Activated CD4-positive, alpha-beta T cell treated with anti-CD3 and anti-CD28 coated beads, Interleukin-2, Interleukin-6, amounts not matched to agents 100 ng/mL and 50 ng/mL, durations not matched to agents 16 hours and 8 hours (primary cell): ENCODE measurements at places on chromosomes 12 and 14.

- DNase-seq = no peak
Observed at GRCh38 chr12:70190262-70191010, 52.8 kb upstream of the CNOT2 start.

DNA sequence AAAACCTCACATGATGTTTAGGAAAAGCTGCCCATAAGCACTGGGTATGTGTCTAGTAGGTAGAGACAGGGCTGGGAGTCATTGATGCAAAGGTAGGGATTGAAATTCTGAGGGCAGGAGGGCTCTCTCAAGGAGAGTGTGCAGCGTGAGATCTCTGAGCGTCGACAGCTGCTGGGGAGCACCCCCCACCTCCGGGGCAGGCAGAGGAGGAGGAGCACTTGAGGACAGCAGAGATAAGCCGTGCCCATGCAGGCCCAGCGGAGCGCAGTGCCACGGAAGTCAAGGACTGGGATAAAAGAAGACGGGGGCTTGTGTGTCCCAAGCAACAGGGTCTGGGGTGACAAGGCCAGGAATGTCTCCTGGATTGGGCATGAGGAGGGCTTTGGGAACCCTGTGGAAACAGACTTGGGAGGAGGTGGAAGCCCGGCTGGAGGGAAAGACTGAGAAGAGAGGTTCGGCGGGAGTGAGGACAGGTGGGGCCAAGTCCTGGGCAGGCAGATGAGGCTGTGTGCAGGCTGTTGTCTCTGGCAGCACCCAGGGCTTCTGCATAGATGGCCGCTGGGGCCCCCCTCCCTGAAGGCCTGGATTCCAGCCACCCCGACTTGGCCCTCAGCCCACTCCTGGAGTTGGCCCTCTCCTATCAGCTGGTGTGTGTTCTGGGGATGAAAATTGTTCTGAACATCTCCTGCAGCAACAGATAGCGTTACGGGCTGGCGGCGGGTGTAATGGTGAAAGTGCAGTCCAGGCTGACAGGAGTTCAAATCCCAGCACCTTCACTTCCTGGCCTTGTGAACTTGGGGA is 1.9 kb downstream of the CACNA2D4 start:
- DNase-seq = no peak

- DNase-seq = no peak
Observed at GRCh38 chr12:1644534-1645438, 15.8 kb downstream of the WNT5B start.

- DNase-seq = no peak
Observed at GRCh38 chr12:122159882-122160281, 14.1 kb downstream of the IL31 start.

GRCh38 chr12:71216725-71217579 is 59.2 kb upstream of the TSPAN8 start:
- peak; percentile 9 for DNase-seq

DNA sequence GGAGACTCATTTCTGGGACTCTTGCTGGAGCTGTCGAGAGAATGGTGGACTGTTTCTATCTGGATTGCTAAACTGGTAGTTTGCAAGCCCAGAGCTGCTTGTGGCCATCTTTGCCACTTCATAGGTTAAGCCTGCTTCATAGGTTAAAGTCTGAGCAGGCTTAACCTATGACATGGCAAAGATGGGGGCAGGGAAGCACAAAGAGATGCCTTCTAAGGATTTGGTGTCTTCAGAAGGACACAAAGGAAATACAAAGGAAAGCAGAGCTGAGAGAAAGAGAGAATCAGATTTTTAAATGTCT is 78.4 kb upstream of the MAX start:
- no peak for DNase-seq

DNA sequence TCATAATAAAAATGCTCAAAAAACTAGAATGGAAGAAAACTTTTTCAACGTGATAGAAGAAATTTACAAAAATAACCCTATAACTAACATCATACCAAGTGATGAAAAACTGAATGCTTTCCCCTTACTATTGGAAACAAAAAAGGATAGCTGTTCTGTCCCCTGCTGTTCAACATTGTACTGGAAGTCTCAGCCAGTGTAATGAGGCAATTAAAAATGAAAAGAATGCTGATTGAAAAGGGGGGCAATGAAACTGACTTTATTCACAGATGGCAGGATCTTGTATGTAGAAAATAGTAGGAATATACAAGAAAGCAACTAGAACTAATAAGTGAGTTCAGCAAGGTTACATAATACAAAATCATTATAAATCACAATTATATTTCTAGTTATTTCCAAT is 337.9 kb upstream of the KITLG start:
- no peak for DNase-seq

GRCh38 chr12:96501133-96501761 is 11.9 kb downstream of the CFAP54 start:
- DNase-seq = peak; percentile 75

GRCh38 chr14:35553808-35554207 is 19.8 kb downstream of the INSM2 start:
- no peak for DNase-seq

- DNase-seq = no peak
Observed at GRCh38 chr14:63134801-63135200, 69.4 kb upstream of the RHOJ start.

DNA sequence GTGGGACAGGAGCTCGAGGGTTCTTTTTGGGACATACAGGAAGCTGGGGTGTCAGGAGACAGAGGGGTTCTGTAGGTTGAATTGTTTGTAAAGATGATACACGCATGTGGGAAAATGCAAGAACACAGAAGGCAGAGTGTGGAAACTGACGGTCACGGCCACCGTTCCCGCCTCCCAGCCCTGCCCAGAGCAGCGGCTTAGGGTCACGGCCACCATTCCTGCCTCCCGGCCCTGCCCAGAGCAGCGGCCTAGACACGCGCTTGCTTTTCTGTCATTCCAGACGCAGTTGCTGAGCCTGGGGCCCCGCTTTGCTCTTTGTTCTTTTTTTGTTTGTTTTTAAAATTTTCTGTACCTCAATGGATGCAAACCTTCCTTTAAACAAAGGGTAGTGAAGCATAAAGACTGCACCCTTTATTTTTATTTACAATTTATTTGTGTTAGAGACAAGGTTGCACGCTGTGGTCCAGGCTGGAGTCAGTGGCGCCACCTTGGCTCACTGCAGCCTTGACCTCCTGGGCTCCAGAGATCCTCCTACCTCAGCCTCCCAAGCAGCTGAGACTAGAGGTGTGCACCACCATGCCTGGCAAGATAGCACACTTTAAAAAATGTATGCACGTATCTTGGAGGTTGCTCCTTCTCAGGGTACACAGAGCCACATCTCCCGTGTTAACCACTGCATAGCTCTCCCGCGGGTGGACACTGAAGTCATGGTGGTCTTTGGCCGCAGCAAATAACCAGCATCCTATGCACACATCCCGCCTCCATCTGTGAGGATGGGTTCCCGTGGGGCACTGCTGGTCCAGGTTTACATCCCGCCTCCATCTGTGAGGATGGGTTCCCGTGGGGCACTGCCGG is 142.3 kb downstream of the ADGRD1 start:
- DNase-seq = no peak

- DNase-seq = no peak
Observed at GRCh38 chr14:68876976-68877375, 84.1 kb upstream of the ZFP36L1 start.

- no peak for DNase-seq
Observed at GRCh38 chr12:5017638-5018348, 25.9 kb upstream of the KCNA5 start.

- peak; percentile 24 for DNase-seq
Observed at GRCh38 chr14:31204593-31205534, 2.7 kb downstream of the HECTD1 start.

DNA sequence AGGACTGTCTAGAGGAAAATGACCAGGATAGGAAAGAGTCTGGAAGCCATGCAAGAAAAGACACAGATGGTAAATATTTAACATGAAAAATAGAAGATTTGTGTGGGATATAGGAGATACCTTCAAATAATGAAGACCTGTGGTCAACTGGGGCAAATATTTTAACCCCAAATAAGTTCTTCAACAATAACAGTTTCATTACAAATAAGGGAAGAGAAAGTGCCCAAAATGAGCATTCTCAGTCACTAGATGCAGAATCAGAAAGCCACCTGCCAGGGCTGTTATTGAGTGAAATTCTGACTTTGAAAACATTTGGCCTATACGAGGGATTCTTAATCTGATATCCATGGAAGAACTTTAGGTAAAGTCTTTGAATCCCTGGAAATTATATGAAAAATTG is 231.2 kb upstream of the PLEKHG7 start:
- DNase-seq = no peak

DNA sequence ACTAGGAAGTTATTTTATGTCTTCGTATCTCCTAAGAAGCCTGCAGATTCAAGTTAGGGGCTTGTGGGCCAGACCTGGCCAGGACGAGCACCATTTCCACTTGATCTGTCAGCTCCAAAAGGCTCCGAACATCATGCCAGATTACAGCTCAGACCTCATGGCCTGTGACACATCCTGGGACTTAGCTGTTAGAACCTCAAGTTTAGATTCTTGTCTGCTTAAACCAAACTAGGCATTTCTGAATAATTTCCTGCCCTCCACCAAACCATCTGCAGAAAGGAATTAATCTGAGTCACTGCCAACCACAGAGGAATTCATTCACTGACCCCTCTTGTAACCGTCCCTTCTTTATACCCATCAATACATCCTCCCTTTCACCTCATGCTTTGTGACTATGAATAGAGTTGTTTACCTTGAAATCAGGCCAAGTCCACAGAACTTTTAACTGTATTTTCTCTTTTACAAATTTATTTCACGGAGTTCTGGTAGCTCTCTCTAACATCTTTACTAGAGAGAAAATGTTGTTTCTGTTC is 120.3 kb downstream of the FBXL14 start:
- DNase-seq = peak; percentile 90
